ENCODE measurements at places on chromosomes 7 and 10. TPM values are rescaled to one million over a fixed set of nuclear protein-coding genes. Genes with fewer than 3 reads are reported as not detected.

DNA sequence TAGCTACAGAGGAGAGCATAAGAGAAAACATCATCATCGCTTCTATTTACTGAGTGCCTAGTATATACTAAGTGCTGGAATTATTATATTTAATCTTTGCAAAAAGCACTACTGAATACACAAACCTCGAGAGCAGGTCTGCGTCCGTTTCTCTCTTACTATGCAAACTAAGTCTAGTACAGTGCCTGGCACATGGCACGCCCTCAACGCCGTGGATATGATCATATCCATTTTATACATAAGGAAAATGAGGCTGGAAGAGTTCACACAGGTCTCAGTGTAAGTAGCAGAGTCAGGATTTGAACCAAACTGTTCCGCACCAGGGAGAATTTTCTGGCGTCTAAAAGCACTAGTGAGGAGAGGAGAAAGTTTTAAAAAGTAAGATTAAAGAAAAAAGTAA, 17.6 kb downstream of the MXI1 start:
- DNase-seq = no peak

- DNase-seq = no peak
Observed at GRCh38 chr7:37336259-37336658, 112.4 kb downstream of the ELMO1 start.

DNA sequence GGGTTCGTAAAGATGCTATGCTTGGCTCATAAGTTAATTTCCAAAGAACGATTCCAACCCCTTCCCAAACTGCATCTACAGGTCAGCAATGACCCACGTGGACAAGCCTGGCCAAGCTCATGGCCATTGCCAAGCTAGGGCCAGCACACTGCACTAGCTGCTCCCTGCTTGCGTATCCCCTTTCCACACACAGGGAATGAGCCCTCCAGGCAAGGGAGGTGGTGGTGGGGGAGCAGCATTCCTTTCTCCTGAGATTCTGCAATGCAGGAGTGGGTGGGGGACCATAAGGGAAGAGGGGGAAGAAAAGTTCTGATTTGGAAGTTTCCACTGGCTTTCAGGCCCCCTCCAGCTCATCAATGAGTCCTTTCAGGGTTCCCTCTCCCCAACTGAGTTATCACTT, 56.0 kb downstream of the SH3PXD2A start:
- no peak for DNase-seq

DNA sequence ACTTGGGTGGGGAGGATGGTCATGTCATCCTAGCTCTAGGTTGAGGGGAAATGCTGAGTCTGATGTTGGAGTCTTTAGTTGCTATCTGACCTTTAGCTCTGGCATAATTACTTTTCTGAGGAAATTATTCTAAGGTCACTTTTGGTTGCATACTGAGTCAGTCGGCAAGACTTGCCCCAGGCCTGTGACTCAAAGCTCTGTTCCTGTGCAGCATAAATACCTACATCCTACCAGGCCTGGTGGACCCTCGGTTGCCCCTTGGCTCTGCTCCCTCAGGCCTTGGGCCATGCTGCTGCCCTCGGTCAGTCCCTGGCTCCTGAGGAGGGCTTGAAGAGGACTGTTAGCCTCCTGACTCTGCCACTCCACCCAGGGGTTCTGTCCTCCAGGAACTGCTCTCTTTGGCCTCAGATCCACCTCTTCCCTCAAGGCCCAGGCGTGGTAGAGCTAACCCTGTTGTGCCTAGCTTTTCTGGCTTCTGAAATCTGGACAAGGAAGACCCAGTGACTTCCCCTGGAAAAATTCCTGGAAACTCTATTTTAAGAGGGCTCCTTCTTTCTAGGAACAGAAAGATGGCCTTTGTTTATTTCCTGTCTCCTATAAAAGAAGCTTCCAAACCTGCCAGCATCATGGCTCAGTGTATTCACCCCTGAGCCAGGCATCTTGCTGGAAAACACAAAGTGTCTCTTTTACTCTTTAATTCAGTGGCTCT, 71.2 kb downstream of the TMEM178B start:
- no peak for DNase-seq

DNA sequence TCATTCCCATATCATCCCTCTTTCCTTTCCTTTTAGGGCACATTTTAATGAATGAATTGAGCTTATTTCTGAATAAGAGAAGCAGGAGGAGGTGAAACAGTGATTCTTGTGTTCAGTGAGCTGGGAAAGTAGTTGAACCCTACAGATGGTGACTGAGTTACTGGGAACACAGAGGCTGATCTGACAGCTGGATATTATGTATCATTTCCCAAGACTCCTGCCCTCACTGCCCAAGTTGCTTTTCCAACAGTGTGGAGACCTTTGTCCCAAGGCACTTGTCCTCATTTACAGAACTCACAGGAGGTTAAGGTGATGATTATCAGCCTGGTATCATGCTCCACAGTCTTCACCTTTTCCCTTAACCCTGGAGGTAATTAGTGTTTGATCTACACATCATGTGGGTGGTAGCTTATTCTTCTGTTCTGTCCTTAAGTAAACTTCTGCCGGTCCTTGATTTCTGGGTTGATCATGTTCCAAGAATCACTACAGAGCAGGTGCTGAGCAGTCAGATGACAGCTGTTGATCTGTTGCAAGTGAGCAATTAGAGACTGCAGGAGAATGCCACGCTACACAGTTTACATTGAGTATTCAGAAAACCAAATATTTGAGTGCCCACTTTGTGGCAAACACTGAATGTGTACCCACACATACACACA, 2.6 kb downstream of the PRLHR start:
- no peak for DNase-seq

DNA sequence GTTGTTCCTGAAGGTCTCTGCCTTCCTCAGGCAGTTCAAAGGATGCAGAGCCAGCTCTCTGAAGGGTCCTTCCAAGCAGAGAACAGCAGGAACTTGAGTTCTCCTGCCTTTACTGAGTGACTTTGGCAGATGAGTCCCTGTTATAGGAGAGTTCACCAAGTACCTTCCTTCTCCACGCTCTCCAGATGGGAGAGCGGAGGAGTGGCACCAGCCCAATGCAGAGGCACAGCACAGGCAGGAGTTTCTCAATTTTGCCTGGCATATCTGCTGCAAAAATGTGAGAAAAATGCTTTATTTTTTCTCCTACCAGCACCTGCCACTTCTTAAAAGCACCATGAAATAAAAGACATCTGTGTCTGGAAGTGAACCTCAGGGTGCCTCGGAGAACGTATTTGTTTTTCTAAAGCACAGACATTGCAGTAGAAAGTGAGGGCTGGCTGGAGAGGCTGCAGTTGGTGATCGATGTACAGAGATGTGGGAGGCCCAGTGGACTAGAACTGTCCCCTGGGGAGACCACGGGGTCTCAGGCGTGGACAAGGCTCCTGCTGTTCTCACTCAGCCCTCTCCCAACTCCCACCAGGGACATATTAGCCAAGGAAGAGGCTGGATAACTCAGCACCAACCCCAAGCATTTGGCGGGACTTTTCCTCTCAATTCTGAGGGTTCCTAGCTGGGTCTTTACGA, 174.5 kb downstream of the WDR37 start:
- no peak for DNase-seq

GRCh38 chr7:28183627-28184026, 3.0 kb upstream of the JAZF1 start:
- DNase-seq = no peak

- DNase-seq = no peak
Observed at GRCh38 chr7:35437619-35438275, 183.8 kb upstream of the TBX20 start.

DNA sequence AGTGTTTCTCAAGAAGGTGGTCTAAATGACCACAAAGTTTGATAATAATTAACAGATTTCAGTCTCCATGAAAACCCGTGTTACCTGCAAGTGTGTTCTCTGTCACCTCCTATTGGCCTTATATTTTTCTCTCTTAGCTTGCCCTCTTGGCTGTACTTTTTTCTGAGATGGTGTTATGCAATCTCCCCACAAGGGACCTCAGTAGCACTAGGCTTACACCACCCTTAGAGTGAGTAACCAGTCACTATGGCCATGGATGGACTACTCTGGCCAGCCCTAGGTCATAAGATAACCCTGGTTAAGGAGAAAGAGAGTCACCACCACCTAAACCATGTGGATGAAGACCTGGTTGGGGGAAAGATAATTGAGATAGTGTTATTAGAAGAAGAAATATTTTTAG, 76.8 kb downstream of the NPSR1 start:
- no peak for DNase-seq

- no peak for DNase-seq
Observed at GRCh38 chr10:70774810-70775678, 10.1 kb downstream of the TBATA start.

- DNase-seq = peak; percentile 6
Observed at GRCh38 chr10:101397140-101397539, 43.2 kb downstream of the BTRC start.

DNA sequence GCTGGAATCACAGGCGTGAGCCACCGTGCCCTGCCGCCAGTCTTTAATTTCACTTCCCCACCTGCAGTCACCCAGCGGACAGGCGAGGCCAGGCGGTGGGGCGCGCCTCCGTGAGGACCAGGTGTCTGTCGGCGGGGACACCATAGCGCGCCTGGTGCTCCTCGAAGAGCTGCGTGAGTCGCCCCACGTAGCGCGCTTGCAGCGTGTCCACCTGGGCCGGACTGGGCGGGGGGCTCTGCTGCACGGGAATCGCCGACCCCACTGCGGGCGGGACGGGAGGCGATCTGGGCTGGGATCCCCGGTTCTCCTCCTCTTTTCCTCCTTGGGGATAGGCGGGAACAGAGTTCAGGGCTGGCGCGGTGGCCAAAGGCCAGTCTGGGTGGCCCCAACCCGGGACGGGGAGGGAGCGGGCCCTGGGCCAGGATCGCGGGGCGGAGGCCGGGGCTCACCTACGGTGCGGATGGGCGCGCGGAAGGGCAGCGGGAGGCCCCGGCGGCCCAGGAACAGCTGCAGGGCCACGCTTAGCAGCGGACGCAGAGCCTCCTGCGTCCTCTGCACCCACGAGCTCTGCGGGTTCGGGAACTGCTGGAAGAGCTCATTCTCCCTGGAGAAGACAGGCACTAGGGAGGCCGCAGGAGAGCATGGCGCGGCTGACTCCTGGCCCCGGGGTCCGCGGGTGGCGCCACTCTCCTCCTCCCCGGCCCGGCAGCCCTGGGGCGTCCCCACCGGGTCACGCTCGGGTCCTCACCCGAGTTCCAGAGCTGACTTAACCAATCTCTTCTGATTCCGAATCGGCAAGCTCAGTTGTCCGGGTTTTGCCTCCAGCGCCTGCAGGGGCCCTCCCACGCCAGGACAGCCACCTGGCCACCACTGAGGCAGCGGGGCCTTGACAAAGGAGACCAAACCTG, 1.1 kb upstream of the MOGAT3 start:
- DNase-seq = no peak

GRCh38 chr7:141866974-141867373, 25.7 kb upstream of the PRSS37 start:
- DNase-seq = no peak

GRCh38 chr10:114816308-114816707, 5.3 kb upstream of the FHIP2A start:
- DNase-seq = no peak

DNA sequence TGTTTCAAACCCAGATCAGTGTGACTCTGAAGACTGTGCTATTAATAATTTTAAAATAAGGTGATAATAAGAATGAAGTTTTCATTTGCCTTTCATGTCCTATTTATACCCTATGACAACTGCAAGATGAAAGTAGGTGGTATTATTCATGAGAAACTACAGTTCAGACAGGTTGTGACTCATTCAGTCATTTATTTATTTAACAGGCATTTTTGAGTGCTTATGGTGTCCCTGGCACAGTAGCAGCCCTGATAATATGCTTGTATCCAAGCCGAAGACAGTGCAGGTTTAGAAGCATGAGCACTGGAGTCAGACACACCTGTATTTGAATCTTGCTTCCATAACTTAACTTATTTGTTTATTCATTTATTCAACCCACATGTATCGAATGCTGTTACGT, 87.1 kb downstream of the FZD1 start:
- no peak for DNase-seq

GRCh38 chr7:21192657-21193056, 235.2 kb upstream of the SP4 start:
- no peak for DNase-seq

GRCh38 chr7:79520543-79520942, 67.1 kb upstream of the MAGI2 start:
- no peak for DNase-seq

GRCh38 chr7:94571816-94572215, 62.2 kb downstream of the CASD1 start:
- no peak for DNase-seq

- no peak for DNase-seq
Observed at GRCh38 chr7:74272305-74273038, 16.7 kb upstream of the CLIP2 start.

GRCh38 chr10:103475437-103475836, 3.6 kb downstream of the CALHM3 start:
- no peak for DNase-seq

GRCh38 chr10:118621304-118621942, 26.0 kb upstream of the PRLHR start:
- no peak for DNase-seq

DNA sequence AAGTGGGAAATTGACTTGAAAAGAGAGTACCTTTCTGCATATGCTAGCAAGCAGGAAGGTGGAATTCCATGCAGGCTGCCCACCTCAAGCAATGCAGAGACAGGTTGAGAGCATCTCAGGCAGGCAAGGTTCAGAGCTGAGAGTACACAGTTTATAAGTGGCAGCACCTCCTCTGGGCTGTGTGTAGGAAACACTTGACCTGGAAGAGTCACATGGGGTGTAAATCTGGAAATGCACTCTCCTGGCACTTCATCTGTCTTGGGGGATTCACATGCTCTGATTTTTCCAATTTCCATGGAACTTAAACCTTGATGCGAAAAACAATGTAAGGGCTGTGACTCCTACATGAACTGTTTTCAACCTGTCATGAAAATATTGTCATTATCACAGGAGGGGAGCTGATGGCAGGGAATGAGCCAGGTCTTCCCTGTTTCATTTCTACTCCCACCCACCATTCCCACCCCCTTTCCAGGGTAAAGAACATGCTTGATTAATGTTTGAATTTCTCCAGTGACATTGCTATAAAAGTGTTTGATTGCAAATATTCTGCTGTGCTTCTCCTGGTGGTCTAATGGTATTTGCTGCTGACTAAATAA, 328.3 kb downstream of the BICC1 start:
- no peak for DNase-seq

DNA sequence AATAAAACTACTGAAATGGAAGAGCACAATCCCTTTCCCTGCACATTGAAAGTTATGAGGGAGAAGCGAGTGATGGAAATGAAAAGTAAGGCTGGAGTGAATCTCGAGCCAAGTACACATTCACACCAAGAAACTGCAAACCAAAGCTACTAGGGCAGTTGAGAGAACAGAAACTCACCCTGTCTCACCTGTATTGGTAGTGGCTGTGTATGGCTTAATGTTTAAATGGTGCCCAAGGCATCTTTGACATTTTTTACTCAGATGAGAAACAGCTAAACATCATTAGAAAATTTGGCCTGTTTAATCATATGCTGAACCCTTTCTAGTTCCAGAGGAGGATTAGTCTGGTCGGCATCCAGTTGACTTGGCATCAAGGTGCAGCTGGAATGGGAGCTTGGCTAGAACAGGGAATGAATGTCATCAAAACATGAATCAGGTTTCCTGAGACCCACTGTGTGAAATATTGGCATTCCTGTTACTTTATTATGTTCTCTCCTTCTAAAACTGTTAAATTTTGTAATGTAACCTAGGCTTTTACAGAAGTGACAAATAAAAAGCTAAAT, 840.8 kb downstream of the GRM8 start:
- no peak for DNase-seq

- no peak for DNase-seq
Observed at GRCh38 chr7:4712281-4713182, 30.4 kb downstream of the FOXK1 start.

Gene WDFY4
- total RNA-seq = 0.22 TPM

Gene GDF10
- total RNA-seq = not detected

Gene SLC16A9
- total RNA-seq = 5.9 TPM

Gene NXPH1
- 0.17 TPM for total RNA-seq

Gene OLAH
- total RNA-seq = not detected

Gene SLC35B4
- 14.7 TPM for total RNA-seq

Gene CXCL12
- total RNA-seq = 0.47 TPM

Measured in HCT116 (cell line).